ENCODE measurements at places on chromosomes 3 and 15. TPM values are rescaled to one million over a fixed set of nuclear protein-coding genes. Genes with fewer than 3 reads are reported as not detected.

DNA sequence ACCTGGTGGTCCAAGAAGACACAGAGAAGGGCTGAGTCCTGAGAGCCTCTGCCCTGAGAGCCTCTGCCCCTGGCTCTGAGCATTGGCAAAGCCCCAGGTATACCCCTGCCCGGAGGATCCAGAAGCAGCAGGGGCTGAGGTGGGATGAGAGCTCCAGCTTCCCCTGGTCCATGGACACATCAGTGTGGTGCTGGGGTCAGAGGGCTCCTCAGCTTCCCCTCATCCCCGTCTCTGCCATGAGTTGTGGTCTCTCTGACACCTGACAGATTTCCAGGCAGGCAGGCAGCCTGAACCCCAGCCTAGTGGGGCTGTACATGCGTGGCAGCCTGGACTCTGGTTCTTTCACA lies 3.5 kb upstream of the KLF15 start:
- peak; percentile 82 for DNase-seq

DNA sequence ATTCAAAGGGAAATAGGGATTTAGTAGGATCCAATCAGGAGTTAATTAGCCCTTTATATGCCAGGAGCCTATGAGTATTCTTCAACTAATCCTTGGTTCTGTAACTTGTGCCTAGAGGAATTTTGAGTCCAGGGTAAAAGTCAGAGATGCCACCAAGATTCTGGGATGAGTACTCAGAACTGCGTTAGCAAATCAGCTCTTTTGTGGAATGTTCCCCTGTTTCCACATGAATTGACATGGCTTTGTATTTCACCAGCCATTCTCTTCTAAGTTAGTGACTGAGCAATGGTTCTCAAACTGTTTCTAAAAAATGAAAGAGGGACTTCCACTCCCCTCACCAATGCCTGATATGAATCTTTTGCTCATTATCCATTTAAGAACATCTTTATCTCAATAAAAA lies 508.7 kb downstream of the SOX2 start:
- DNase-seq: no peak

GRCh38 chr15:61227269-61227949 lies 1.7 kb downstream of the RORA start:
- DNase-seq: no peak

The CPA3 gene
- 6.3 TPM for total RNA-seq

- DNase-seq: no peak
Measured at GRCh38 chr15:63439536-63440264, 58.1 kb upstream of the CA12 start.

The PPP1R14D gene
- 2.4 TPM for total RNA-seq

Data from lower leg skin (tissue), 4 donors.